ENCODE measurements at places on chromosomes 6 and 20. TPM values are rescaled to one million over a fixed set of nuclear protein-coding genes. Genes with fewer than 3 reads are reported as not detected.

THEMIS gene
- not detected for total RNA-seq

ESF1 gene
- 12.4 TPM for total RNA-seq

C6orf132 gene
- total RNA-seq = 0.75 TPM

DNA sequence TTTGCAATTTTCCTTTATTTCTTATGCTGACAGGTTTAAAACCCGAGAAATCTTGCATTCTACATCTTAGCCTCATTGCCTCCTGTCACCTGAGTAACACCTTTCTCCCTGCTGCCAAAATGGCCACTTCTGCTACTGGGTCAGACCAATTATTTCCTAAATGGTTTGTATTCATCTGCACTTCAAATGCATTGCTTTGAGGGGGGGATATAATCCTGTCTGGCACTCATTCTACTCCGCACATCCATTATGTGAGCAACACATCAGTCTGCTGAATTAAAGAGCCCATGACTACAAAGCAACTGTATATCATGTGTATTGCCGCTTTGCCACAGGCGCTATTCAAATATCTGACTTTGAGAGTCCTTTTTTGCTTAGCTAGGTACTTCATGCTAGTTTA, 141.6 kb upstream of the TSHZ2 start:
- no peak for DNase-seq

DNA sequence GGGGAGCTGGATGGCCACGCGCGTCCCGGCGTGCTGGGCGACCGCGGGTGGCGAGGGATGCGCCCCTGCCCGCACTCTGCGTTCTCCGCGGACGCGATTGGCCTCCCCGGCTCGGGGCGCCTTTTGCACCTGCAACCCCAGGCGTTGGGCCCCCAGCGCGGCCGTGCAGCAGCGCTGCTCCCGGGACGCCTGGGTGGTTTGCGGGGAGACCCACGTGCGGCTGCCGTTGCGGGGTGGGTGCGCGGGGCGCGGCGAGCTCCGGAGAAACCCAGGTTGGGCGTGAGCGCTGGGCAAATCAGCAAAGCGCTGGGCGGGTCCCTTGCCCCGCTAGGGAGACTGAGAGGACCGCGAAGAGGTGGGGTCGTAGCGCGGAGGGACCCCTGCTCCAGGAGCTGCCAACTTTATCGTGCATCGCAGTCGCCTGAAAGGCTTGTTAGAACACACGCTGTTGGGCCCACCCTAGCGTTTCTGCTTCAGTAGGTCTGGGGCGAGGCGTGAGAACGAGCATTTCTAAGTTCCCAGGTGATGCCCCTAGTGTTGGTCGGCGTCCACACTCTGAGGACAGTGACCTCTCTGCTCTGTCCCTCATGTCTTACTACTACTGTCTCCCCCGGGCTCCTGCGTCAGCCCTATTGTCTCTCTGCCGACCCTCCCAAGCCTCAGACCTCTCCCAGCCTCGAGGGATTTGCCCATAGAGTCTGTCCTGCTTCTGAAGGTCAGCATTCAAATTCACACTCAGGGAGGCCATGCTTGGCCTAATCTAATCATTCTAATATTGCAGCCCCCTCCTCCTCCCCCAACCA, 538 bp upstream of the ZFP64 start:
- no peak for DNase-seq

ECT2L gene
- total RNA-seq = not detected

DNA sequence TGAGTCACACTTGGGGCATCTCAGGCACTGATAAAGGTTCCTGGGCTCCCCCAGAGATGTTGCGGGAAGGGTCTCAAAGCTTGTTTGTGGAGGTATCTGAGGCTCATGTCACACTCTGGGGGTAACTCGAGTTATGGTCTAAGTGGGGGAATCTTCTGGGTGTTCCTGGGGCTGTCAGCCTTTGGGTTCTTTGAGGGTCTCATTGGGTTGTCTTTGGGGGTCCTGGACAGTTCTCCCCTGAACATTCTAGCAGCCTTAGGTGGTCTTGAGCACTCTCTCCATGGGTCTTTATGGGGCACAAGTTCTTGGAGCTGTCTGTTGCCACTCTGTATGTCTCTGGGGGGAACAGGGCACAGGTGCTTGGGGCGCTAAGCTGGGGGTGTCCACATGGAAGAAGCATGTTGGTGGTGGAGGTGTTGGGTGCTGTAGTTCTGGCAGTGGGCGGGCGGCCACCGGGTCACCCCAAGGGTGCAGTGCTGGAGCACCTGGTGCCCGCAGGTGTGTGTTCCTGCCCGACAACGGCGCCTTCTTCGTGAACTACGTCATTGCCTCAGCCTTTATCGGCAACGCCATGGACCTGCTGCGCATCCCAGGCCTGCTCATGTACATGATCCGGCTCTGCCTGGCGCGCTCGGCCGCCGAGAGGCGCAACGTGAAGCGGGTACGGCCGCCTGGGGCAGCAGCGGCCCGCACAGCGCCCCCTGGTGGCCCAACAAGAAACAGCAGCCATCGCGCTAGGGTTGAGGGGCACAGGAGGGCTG, 7.1 kb upstream of the CAPN11 start:
- no peak for DNase-seq

DNA sequence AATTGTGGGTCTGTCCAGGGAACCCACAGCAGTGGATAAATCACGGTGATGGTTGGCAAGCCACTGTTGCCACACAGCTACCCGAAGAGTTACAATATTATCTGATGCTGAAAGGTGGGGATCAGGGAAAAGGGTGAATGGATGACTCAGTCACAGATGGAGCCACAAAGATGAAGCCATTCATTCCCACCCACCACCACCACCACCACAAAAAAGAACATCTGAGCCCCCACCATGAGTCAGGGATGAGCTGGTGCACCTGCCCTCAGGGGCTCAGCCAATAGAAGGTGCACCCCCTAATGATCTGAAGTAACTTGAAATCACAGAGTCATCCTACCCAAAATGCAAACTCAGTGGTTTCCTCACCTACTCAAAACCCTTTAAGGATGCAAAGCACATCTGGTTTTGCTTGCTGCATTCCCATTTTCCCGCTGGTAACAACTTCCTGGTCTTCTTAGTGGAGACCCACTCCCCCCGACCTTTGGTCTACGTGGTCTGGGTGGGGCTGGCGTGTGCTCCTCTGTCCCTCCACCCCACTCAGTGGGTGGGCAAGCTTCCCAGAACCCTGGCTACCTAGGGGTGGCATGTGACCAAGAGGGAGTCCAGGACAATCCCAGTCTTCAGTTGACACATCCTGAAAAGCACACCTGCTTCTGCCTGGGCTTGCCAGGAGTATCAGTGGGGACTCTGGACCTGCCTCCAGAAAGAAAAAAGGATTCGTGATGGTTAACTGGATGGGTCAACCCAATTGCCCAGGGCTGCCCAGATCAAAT, 125.5 kb downstream of the ANKRD60 start:
- DNase-seq = no peak

MLIP gene
- not detected for total RNA-seq

DNA sequence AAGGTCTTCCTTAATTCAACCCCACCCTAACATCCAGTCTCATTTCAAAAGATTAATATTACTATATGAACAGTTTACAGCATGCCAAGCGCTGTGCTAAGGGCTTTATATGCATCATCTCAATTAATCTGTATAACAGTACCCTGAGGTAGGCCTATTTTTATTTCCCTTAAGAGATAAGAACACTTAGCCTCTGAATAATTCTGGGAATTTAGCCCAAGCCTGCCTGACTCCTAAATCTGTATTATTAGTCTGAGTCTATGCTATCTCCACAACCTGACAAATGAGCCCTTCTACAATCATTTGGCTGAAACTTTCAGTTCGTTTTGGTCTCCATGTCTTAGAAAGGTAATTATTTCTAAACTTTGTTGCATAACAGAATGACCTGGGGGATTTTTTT, 77.7 kb upstream of the SAMD5 start:
- no peak for DNase-seq

- no peak for DNase-seq
These were observed 21.5 kb upstream of the TPD52L1 start for GRCh38 chr6:125132058-125132457.

GRCh38 chr6:138017166-138017757, 90.0 kb downstream of the PERP start:
- no peak for DNase-seq

SGK2 gene
- 0.45 TPM for total RNA-seq

DNA sequence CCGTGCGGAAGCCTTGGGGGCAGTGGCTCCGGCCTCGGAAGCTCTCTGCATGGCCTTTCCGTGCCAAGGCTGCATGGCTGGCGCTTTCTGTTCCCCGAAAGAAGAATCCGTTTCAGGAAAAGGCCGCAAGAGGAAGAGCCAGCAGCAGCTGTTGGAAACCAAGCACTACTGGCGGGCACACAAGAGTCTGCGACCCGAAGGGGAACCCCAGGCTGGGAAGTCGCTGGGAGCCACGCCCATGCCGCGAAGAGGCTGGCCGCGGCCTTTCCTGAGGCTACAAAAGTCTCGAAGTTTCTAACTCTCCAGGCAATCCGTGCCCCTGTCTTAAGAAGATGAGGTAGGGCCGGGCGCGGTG, at the start of gene CGAS:
TSS of gene CGAS (minus strand) at position 191 of the 355 bp plus-strand sequence. CDS start at position 75, 116 bp downstream.
- DNase-seq = peak; percentile 71

DNA sequence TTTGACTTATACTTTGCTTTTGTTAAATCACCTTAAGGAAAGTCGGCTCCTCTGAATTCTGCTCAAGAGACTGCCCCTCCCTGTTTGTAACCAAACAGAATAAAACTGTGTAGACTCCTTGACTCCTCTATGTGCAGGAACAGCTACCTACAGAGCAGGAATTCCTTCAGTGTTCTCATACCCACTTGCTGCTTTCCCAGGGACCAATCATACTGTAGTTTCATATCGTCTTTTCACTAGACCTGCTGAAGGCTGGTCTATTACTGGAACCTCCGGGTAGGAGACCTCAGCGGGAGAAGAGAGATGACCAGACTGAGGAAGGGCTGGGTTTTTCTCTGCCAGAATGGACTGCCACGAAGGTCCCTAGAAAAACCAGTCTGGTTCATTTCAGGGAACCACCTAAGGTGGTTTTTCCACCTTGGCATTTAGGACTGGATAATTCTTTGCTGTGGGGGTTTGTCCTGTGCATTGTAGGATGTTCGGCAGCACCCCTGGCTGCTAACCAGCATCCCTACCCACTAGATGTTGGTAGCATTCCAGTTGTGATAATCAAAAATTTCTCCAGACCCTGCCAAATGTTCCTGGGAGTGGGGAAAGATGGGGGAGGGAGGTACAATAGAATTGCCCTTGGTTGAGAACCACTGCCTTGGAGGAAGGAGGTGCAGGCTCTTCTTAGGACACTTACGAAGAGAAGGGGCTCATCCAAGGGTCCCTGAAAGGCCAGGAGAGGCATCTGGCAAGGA, 80.5 kb downstream of the DNAAF9 start:
- DNase-seq = no peak

DNA sequence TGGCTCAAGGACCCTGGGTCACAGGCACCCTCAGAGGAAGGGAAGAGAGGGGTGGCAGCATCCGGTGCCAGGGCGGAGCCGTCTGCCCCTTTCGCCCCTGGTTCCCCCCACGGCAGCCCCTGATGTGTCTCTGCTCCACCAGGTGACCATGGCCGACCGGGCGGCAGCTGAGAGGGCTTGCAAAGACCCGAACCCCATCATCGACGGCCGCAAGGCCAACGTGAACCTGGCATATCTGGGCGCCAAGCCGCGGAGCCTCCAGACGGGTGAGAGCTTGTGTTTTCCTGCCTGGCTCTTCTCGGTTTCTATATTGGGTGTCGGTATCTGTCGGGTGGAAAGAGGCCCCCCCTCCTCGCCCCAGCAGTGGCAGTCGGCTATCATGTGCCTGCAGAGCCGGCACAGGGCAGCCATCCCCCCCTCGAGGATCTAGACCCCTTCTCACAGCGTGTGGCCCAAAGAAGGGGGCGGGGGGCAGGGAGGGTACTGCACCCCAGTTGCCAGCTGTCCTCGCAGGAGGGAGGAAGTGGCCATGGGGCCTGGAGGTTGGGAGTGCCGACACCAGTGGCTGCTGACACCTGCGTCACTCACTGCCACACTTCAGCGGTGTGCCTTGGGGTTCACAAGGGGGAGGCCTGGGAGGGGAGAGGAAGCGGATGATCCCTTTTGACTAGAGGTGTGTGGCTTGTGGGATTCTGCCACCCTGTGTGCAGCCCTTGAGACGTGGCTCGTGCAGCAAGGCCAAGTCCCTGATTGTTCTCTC, 1.5 kb downstream of the RBM38 start:
- DNase-seq = peak; percentile 92

- no peak for DNase-seq
These were observed 76.2 kb downstream of the FAM229B start for GRCh38 chr6:112163295-112164257.

DNA sequence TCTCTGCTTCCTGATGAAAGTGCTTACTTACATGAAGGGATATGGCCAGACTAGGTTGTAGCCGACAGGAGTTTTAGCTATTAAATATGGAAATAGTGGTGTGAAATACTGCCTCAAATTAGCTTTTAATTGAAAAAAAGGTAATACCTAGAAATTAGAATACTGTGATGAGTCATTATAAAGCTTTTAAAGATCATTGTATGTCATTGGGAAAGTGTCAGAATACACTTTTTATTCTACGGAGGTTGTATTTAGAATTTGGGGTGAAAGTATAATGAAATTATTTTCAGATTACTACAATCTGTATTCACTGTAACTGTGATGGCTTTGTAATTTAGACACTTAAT, 2.2 kb downstream of the LOC128125822 start:
- no peak for DNase-seq

DNA sequence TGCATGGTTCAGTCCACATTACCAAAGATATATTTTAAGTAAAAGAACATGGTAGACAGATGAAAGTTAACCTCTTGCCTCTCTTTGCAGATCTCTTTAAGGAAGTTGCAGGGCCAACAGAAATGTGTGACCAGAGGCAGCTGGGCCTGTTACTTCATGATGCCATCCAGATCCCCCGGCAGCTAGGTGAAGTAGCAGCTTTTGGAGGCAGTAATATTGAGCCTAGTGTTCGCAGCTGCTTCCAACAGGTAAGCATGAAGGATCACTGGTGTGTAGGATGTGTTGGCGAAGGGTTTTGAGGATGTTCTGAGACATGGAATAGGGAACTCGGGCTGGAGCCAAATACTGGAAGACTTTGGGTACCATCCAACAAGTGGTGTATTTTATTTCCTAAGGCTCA, 508.6 kb downstream of the UTRN start:
- DNase-seq = no peak

TSBP1 gene
- total RNA-seq = not detected

MEP1A gene
- total RNA-seq = not detected

GRCh38 chr6:165266621-165267020, 42.8 kb downstream of the C6orf118 start:
- no peak for DNase-seq

DNA sequence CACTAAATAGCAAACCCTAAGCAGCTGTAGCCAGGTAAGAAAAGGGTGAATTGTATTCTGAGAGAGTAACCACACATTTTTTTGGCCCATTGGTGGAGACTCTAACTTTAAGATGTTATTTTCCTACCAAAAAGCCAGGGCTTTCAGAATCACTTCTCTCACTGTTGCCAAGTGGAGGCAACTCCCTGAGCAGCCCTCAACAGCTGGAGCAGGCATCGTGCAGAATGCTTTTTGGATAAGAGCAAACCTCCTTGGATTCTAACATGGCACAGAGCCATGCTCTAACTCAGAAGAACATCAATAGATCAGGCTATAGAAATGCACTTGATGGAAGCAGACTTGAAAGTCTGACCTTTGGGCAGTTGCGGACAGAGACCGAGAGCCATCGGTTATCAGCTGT, 722.2 kb upstream of the CHD6 start:
- DNase-seq = no peak

CNKSR3 gene
- total RNA-seq = 11.5 TPM

MROH8 gene
- 2.5 TPM for total RNA-seq
